ENCODE measurements at places on chromosomes 1 and 21.
A peak's percentile ranks its signal among the peaks of the same experiment; 100 is the strongest.

DNA sequence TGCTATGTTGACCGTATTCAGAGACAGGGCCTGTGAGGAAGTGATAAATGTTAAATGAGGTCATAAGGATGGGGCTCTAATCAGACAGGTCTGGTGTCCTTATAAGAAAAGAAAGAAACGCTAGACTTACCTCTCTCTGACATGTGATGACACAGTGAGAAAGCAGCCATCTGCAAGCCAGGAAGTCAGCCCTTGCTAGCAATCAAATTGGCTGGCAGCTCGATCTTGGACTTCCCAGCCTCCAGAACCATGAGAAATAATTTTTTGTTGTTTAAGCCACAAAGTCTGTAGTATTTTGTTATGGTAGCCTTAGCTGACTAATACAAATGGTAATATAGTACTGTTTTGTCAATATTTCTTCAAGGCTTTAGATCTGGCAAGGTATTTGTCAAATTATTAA is 25.1 kb upstream of the AGL start:
- no peak for DNase-seq

DNA sequence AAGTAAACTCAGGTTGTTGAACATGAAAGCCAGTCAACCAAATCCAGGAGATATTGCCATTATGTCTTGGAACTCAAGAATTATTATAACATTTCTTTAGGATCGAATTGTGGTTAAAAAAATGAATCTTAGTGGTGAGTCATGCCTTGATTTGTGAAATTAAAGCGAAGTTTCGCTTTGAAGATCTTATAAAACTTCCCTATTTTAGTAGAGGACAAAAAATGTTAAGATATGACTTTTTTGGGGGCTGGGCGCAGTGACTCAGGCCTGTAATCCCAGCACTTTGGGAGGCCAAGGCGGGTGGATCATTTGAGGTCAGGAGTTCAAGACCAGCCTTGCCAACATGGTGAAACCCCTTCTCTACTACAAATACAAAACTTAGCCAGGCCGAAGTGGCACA is 39.5 kb upstream of the PTBP2 start:
- DNase-seq = no peak

DNA sequence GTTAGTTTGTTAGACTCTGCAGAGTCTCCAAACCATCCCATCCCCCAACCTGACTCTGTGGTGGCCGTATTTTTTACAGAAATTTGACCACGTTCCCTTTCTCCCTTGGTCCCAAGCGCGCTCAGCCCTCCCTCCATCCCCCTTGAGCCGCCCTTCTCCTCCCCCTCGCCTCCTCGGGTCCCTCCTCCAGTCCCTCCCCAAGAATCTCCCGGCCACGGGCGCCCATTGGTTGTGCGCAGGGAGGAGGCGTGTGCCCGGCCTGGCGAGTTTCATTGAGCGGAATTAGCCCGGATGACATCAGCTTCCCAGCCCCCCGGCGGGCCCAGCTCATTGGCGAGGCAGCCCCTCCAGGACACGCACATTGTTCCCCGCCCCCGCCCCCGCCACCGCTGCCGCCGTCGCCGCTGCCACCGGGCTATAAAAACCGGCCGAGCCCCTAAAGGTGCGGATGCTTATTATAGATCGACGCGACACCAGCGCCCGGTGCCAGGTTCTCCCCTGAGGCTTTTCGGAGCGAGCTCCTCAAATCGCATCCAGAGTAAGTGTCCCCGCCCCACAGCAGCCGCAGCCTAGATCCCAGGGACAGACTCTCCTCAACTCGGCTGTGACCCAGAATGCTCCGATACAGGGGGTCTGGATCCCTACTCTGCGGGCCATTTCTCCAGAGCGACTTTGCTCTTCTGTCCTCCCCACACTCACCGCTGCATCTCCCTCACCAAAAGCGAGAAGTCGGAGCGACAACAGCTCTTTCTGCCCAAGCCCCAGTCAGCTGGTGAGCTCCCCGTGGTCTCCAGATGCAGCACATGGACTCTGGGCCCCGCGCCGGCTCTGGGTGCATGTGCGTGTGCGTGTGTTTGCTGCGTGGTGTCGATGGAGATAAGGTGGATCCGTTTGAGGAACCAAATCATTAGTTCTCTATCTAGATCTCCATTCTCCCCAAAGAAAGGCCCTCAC is at the start of gene OLIG2:
TSS of gene OLIG2 (plus strand) at position 447 of the 954 bp plus-strand sequence. CDS start 928 bp downstream, outside the sequence.
- no peak for DNase-seq

DNA sequence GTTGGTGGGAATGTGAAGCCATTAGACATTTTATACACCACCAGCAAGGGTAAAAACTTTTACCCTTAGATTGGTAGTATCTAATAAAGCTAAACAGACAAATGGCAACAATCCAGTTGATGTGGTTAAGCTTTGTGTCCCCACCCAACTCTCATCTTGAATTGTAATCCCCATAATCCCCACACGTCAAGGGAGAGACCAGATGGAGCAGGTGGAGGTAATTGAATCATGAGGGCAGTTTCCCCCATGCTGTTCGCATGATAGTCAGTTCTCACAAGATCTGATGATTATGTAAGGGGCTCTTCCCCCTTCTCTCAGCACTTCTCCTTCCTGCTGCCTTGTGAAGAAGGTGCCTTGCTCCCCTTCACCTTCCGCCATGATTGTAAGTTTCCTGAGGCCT is 602.3 kb downstream of the NUF2 start:
- DNase-seq = no peak

DNA sequence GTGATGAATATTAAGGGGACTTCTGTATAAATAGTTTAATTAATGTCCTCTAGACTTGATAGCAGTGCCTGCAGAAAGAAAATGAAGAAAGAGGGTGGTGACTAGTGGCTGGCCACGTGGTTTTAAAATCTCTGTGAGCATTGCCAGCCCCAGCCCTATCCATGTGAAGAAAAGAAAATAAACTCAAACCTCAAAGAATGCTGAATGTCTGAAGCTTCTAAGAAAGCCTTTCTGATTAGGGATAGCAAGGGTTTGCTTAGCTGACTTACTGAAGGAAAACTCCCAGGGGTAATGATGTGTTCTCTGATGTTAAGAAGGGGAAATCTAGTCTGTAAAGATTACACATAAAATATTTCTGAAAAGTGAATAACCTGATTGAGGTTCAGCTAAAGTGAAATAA is 31.8 kb downstream of the ADGRL2 start:
- DNase-seq = no peak

GRCh38 chr1:213689260-213689659 is 298.5 kb upstream of the PROX1 start:
- no peak for DNase-seq

DNA sequence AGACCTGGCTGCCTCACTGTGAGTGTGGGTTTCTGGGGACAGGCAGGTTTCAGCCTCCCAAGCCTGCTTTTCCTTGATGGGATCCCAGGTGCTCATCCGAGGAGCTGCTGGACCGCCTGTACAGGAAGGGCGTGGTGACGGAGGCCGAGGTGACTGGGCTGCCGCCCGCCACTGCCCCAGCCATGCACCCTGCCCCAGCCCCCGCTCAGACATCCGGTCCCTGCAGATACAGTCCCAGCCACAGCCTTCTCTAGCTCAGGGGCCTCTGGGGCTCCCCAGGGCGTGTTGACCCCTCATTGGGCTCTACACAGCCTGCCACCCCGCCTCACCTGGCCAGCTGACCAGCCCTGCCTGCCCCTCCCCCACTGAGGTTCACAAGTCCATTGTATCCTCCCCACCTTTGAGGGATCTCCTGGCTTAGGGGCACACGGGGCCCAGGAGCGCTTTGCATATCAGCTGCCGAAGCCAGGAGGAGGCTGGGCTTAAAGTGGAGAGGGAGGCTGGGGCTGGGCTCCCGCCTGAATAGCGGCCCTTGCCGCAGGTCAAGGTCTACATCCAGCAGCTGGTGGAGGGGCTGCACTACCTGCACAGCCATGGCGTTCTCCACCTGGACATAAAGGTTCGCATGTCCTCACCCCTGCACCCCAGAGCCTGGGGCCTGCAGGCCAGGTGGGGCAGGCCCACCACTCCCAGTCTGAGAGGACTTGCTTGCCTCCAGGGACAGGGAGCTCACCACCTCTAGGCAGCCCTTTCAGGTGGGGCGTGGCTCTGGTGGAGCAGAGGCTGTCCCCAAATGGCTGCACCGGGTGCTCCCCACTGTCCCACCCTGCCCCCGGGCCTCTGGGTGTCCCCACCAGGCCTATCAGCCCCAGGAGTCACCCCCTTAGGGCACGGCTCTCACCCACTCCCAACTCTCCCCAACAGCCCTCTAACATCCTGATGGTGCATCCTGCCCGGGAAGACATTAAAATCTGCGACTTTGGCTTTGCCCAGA is 38.5 kb downstream of the TRIM11 start:
- DNase-seq = peak; percentile 8

GRCh38 chr1:186225096-186225495 is 150.0 kb downstream of the TPR start:
- no peak for DNase-seq

DNA sequence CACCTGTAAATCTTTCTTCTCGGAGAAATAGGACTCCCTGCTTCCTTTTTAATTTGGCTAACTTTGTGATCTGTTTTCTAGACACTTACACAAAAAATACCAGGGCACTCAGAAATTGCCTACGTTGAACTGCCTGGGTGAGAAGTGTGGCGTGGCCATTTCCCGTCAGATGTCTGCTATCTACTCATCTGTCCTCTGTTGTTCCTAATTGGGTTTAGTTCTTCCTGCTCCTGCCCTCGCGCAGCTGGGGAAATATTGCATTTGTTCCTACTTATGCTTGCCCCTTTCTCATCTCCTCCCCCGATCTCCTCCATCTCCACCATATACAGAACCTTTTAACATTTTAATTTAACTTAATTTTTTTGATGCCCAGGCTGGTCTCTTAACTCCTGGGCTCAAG is 55.1 kb downstream of the CD58 start:
- DNase-seq = no peak
